HT-29 (cell line): ENCODE measurements at places on chromosomes 2 and 18. TPM values are rescaled to one million over a fixed set of nuclear protein-coding genes. Genes with fewer than 3 reads are reported as not detected.

GRCh38 chr2:18063826-18064470, 185.5 kb downstream of the KCNS3 start:
- DNase-seq, result no peak

The TSPYL6 gene
- total RNA-seq, result 0.13 TPM in 1 of 2 replicates, not detected in the other

DNA sequence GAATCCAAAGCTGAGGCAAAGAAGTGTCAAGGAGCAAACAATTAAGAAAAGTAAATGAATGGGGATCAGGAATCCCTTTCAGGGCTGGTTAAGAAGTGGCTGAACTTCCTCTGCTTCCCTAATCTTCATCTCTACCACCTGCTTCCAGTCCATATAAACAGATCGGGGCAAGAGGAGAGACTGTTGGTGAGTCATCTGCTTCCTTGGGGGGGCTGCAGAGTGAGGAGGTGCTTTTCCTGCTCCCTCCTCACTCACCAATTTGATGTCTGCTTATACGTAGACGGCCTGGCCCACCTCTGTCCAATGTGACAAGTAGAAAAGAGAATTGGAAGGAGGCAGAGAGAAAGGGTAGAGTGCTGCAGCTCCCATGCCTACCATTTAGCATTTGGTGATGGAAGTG, 68.4 kb downstream of the NAB1 start:
- DNase-seq, result no peak

- DNase-seq, result no peak
These were observed 426.1 kb downstream of the PARD3B start for GRCh38 chr2:204971206-204971907.

GRCh38 chr2:134232461-134232860, 21.4 kb upstream of the MGAT5 start:
- DNase-seq, result peak; percentile 41

The SERPINB3 gene
- not detected in 2 replicates for total RNA-seq

DNA sequence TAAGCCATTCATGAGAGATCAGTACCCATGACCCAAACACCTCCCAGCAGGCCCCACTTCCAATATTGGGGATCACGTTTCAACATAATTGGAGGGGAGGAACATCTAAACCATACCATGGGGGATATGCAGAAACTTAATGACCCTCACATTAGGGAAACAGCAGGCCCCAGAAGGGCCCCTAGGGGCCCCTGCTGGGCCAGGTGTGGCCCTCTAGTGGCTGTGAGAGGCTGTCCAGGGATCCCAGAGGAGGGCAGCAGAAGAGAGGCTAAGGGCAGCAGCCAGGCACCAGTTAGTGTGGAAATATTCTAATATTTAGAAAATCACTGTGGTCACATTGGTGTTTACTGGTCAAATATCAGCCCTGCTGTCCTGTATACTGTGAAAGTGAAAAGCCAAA, 49.3 kb upstream of the ANKRD44 start:
- DNase-seq, result no peak

DNA sequence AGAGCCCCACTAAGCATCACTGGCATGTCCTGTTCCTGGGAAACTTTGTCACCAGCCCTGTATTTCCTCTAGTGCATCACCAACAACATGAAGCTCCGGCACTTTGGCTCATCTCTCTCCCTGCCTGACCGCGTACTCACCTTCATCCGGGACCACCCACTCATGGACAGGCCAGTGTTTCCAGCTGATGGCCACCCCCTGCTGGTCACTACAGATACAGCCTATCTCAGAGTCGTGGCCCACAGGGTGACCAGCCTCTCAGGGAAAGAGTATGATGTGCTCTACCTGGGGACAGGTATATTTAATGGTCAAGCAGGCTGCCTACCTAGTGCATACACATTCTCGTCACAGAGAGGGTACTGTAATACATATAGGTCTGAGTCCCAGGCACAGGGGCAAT, 21.0 kb downstream of the SEMA4F start:
- DNase-seq, result no peak

DNA sequence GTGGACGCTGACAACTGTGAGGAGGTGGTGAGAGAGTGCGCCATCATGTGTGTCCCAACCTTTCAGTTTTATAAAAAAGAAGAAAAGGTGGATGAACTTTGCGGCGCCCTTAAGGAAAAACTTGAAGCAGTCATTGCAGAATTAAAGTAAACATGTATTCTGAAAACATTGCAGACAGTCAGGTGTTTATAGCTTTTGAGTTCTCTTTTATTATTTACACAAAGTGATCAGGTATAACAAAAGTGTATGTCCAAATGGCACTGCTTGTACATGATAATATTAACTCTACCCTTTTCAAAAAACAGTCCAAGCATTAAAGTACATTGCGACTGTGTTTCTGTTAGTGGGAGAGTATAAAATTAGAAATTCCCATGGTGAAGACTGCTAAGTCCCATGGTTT, 2.2 kb downstream of the TXNDC2 start:
- no peak for DNase-seq

The NEMP2 gene
- 1.7 and 2.0 TPM in 2 replicates for total RNA-seq

GRCh38 chr2:6828299-6828584, 37.5 kb downstream of the CMPK2 start:
- peak; percentile 18 for DNase-seq

The POU3F3 gene
- not detected in 2 replicates for total RNA-seq

The COL6A3 gene
- 0.03 TPM in 1 of 2 replicates, not detected in the other for total RNA-seq

DNA sequence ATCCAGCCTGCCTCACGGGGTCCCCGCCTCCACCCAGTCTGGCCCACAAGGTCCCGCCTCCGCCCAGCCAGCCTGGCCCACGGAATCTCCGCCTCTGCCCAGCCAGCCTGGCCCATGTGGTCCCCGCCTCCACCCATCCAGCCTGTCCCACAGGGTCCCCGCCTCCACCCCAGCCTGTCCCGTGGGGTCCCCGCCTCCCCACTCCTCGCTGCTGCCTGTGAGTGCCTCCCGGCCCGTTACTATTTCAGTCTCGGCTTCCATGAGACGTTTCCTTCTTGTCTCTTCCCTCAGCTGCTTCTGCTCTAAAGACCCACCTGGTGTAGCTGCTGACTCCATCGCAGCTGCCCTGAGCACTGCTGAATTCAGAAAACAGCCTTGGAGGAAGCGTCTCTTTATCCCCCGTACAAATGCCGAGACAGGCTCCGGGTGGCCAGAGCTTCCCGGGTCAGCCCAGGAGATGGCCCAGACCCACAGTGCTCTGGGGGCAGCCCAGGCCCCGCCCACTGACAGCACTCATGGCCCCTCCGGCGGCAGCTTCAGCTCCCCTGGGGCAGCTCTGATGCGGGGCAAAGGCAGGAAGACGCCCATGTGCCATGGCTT, 69.8 kb downstream of the NFATC1 start:
- no peak for DNase-seq

The AP1S3 gene
- total RNA-seq, result 14.1 and 16.3 TPM in 2 replicates

The SLC8A1 gene
- 0.10 and 0.16 TPM in 2 replicates for total RNA-seq

The SRD5A2 gene
- total RNA-seq, result not detected in 2 replicates

The MAP4K4 gene
- total RNA-seq, result 7.6 and 9.2 TPM in 2 replicates

- DNase-seq, result peak; percentile 32
These were observed 103.7 kb upstream of the TAF1B start for GRCh38 chr2:9739531-9739964.

The LBX2 gene
- total RNA-seq, result 4.8 and 5.0 TPM in 2 replicates

The ZNG1B gene
- total RNA-seq, result 23.9 and 25.7 TPM in 2 replicates

The C2orf15 gene
- 4.6 and 4.9 TPM in 2 replicates for total RNA-seq

The APCDD1 gene
- total RNA-seq, result not detected in 2 replicates

GRCh38 chr18:77857678-77858655, 608.3 kb downstream of the GALR1 start:
- DNase-seq, result no peak

GRCh38 chr2:2237563-2237962, 93.5 kb downstream of the MYT1L start:
- DNase-seq, result no peak

- DNase-seq, result no peak
These were observed 23.4 kb upstream of the RPL31 start for GRCh38 chr2:100978582-100979191.

DNA sequence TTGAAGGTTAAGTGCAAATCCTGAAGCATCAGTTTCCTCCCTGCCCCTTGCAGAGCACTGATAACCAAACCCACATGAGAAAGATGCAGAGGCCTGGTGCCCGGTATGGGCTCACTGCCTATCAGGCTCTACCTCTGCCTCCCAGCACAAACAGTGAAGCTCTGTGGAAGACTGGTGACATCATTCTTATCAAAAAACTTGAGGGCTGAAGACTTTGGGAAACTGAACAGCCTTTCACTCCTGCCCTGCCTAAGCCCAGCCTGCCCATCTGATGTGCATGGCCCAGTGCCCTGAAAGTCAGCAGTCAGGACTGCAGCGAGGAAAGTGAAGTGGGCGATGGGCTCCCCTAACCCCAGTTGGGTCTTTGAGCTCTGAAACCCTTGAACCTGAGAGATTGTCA, 174.8 kb upstream of the ARL4C start:
- no peak for DNase-seq

The PLB1 gene
- total RNA-seq, result 0.26 TPM in 1 of 2 replicates, not detected in the other

The TMEM37 gene
- total RNA-seq, result 0.70 and 2.1 TPM in 2 replicates

DNA sequence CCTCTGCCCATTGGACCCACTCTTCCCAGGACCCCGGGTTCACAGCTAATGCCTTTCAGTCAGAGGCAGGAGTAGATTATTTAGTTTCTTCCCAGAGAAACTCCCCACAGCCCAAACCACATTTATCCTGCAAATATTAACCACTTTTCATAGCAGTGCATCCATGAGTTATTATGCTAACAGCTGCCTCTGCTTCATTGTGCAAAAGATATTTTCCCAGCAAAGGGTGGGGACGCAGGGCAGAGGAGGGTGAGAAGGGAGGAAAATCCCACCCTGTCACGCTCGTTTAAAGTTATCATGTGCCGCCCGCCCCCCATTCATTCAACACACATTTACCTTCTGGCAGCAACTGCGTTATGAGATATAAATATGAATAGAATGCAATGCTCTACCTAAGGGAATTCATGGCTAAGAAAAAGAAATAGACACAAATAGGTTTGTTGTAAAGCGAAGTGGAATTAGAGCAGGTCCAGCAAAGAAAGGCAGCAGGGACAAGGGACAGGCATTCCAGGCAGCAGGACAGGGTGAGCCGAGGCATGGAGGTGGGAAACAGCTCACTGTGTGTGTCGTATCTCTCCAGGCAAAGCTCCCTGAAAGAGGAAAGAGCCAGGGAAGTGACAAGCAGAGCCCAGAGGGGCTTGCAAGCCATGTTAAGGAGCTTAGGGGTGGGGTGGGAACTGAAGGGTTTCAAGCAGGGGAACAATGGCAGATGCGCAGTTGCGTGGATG, 46.3 kb upstream of the LTBP1 start:
- no peak for DNase-seq

GRCh38 chr2:100197631-100198153, 55.3 kb upstream of the AFF3 start:
- no peak for DNase-seq

GRCh38 chr2:62215306-62216064, 19.6 kb downstream of the B3GNT2 start:
- no peak for DNase-seq

GRCh38 chr2:106090916-106091618, 103.0 kb downstream of the UXS1 start:
- DNase-seq, result no peak

GRCh38 chr18:43917520-43917919, 640.2 kb upstream of the SYT4 start:
- no peak for DNase-seq

DNA sequence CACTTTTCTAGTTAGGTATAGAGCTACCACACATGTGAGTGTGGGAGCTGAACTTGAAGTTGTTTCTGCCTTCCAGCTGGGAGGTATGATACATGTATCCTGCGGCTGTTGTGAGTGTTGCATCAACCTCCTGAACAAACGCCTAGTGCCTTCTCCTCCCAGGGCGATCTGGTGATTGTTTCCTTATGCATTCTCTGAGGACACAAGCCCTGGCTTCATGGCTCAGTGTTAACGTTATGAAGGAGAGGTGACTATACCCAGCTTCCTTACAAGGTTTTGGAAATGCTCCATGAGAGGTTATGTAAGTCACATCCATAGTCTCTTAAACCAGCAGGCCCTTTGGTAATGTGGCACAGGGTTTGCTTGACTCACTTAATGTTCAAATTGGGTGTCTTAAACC, 64.9 kb downstream of the SPRED2 start:
- peak; percentile 65 for DNase-seq

- DNase-seq, result no peak
These were observed 63.7 kb downstream of the COL4A3 start for GRCh38 chr2:227228061-227228667.

- DNase-seq, result no peak
These were observed 93.4 kb upstream of the LDLRAD4 start for GRCh38 chr18:13125191-13125590.

- no peak for DNase-seq
These were observed 168.5 kb upstream of the KLF7 start for GRCh38 chr2:207334301-207334623.

The RNF138 gene
- 30.8 and 43.0 TPM in 2 replicates for total RNA-seq

The ALLC gene
- total RNA-seq, result not detected in 2 replicates

GRCh38 chr2:142321706-142322280, 191.0 kb upstream of the LRP1B start:
- no peak for DNase-seq

DNA sequence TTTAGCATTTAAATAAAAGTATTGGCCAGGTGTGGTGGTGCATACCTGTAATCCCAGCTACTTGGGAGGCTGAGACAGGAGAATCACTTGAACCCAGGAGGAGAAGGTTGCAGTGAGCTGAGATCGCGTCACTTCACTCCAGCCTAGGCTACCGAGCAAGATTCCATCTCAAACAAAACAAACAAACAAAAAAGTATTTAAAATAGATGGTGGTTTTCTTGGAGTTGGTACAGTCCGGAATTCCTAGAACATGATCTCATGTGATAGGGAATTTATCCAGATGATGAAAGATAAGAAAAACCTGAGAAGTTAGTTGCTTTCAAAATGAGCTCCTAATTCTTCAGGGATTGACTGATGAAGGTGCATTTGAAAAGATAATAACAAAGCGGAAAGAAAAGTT, 62.0 kb downstream of the BIRC6 start:
- DNase-seq, result no peak

The SFTPB gene
- total RNA-seq, result not detected in 2 replicates

The C1QL2 gene
- total RNA-seq, result not detected in 2 replicates

- DNase-seq, result no peak
These were observed 46.9 kb downstream of the GCA start for GRCh38 chr2:162390801-162391200.

GRCh38 chr2:12314127-12314760, 402.5 kb upstream of the TRIB2 start:
- DNase-seq, result no peak

GRCh38 chr2:55168221-55169154, 63.6 kb downstream of the CLHC1 start:
- peak; percentile 70 for DNase-seq

The FAM136A gene
- 73.6 and 81.5 TPM in 2 replicates for total RNA-seq

The LIMS3 gene
- 1.3 and 2.0 TPM in 2 replicates for total RNA-seq

DNA sequence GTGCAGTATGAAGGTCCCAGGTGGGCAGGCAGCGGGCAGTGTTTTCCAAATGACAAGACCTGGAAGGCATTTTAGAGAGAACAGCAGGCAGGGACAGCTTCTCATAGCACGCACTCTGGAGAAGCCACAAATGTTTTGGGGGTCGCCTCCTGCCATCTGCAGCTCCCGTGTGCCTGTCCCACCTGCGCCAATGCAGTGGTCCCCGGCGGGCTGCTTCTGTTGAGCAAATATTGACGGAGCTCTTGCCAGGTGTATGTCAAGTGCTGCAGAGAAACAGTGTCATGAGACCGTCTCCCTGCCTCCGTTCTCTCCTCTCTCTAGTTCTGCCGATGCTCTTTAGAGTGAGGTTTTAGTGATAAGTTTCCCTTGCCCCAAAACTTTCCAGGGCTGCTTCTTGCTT, 174.8 kb downstream of the LDLRAD4 start:
- no peak for DNase-seq

The ARHGAP25 gene
- not detected in 2 replicates for total RNA-seq

GRCh38 chr18:830315-830901, 18.4 kb upstream of the YES1 start:
- no peak for DNase-seq

- no peak for DNase-seq
These were observed 10.4 kb upstream of the ST8SIA5 start for GRCh38 chr18:46767217-46767616.
